ENCODE measurements at places on chromosomes 3 and 15.

- DNase-seq: no peak
Measured at GRCh38 chr15:41495736-41496599, 2.3 kb downstream of the ITPKA start.

DNA sequence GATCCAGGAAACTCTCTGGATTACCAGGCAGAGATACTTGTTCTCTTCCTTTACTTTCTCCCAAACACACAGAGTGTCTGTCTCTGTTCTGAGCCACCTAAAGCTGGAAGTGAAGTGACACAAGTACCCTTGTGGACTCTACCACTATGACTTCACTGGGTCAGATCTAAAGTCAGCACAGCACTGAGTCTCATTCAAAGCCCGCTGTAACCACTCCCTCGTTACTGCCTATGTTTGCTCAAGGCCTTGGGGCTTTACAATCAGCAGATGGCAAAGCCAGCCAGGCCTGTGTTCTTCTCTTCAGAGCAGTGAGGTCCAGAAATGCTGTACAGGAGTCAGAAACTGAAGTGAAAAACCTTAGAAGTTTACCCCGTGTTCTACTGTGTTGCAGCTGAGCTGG lies 588.3 kb upstream of the SEMA6D start:
- no peak for DNase-seq

- no peak for DNase-seq
Measured at GRCh38 chr3:102936511-102937045, 501.8 kb downstream of the ZPLD1 start.

DNA sequence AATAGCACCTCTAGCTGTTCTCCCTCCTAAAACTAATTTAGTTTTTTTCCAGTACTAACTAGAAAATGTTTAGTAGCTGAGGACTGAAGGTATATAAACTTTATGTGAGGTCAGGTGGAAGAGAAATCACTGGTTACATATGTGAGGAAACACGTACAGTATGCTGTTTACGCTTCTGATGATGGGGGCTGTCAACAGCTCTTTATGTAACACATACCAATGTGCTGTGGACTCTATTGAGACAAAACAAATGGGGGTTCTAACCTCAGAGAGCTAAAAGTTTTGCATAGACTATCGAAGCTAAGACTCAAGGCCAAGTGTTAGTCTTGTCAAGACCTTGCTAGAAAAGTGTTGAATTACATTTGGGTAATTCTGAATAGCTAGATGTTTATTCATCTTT lies 107.5 kb downstream of the SYNPR start:
- no peak for DNase-seq

DNA sequence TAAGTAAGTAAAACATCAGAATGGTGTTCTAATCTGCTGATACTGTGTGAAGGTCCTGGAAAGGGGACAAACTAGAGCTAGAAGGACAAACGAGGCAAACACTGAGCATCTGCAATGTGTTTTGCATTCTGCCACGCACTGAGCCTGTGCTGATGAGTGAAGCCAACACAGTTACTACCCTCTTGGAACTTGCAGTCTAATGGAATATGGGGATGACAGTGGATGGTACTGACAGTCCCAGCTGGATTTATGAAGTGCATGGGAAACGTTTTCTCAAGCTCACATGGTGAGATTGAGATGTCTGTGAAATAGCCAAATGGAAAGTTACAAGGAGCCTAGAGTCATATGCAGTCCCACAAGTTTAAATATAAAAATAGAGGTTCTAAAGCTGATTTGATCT lies 86.6 kb downstream of the FOXB1 start:
- no peak for DNase-seq

DNA sequence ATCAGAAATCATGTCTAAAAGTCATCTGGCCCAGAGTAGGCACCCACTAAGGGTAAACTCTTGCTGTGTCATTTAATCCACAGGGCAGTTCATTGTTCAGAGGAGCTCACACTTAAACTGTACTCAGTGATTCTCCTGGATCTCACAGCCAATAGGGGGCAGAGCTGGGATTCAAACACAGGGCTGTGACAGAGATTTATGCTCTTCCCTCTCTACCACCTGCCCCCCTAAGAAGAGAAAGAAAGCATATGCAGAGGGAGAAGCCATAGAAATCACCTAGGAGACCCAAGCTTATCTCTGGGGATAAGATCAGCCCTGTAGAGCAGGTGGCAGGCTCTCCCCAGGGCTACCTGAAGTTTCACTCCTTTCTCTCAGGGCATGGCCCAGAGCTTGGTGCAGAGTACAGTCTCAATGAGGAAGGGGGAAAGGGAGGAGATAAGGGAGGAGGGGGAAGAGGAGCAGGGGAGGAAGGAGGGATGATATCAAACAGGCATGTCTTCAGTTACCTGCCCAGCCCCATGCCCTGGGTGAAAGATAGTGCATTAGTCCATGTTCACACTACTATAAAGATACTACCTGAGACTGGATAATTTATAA lies 51.8 kb upstream of the ADPGK start:
- DNase-seq: no peak

DNA sequence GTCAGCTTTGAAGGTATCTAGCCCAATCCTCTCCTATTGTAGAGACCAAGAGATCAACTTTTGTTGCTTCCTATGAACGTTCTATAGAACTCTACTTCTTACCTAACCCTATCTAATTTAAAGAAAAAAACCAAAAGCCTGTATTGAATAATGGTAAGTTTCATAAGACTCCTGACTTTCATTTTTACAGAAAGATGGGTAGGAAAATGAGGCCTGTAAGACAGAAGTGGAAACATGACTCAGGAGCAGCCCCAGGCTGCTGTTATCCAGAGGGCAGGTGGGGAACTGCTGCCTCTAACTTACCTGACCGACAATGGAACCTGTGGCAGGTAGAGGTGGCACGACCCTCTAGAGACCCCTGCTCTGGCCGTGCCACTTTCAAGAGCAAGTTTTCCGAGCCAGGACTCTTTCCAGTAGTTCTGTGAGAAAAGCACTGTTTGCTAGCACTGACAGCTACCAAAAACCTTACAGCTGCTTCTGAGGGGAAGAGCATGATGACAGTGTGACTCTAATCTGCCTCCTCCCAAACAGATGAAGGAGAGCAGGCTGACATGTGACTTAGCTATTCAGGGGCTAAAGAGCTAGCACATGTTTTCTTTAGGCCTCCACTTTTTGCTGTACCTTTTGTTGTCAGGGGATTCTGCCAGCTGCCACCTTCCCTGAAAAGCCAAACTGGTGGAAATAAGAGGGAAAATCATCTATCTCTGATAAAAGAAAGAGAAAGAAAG lies 17.5 kb downstream of the POPDC2 start:
- DNase-seq: no peak

DNA sequence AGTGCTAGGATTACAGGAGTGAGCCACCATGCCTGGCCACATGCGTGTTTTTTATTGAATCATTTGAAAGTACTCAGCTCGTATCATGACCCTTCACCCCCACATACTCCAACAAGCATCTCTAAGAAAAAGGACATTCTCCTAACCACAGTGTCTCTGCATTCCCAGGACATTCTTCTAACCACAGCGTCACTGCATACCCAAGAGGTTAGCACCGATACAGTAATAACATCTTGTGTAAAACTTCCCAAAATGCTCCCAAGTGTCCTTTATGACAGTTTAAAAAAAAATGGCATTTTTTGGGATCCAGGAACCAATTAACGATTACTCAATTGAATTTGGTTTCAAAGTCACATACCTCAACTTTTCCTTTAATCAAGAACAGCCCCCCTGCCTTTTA lies 39.6 kb downstream of the FLNB start:
- DNase-seq: no peak

DNA sequence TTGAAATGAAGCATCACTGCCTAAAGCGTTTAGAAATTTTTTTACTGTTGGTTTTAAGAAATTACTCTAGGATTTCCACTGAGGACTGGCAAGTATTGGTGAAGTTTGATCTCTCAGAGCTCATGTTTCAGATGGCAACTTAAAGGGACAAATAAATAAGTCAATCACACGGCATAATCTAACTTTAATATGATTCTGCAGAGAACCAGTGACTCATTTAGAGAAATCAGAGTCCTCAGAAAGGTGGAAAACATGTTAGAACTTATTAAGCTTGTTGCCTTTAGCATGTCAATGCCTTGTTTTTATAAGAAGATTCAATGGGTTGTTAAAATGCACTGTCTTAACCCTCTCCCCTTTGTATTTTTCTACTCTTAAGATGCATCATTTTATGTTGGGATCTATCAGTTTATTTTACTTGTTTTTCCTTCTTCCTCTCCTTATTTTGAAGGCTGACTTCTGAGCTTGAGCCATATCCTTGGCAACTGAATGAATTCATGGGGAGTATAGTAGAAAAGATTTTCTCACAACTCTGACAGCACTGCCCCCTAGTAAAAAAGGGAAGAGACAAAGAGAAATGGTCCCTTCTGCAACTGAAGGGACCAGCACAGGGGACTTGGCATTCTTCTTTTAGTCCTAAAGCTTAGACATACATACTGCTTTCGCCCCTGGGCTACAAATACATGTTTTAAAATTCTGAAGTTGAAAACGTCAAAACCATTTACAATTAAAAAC lies 431.2 kb downstream of the LPP start:
- DNase-seq: no peak

DNA sequence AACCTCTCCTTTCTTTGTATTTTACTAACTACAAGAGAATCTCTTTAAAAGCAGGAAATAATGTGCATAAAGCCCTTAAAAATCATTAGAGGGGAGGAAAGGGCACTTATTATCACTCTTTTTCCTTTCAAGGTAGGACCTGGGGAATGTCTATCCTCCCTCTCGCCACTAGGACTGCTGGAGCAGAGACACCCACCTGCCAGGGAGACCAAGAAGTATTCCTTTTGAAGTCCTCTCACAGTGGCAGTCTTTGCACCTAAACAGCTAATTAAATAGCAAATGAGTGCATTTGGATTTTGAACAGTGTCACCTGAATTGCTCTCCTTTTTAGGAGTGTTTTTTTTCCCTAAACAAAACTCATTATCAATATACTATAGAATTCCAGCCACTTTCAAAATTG lies 874.1 kb downstream of the ZPLD1 start:
- no peak for DNase-seq

GRCh38 chr3:99781761-99782160 lies 35.9 kb upstream of the CMSS1 start:
- no peak for DNase-seq

DNA sequence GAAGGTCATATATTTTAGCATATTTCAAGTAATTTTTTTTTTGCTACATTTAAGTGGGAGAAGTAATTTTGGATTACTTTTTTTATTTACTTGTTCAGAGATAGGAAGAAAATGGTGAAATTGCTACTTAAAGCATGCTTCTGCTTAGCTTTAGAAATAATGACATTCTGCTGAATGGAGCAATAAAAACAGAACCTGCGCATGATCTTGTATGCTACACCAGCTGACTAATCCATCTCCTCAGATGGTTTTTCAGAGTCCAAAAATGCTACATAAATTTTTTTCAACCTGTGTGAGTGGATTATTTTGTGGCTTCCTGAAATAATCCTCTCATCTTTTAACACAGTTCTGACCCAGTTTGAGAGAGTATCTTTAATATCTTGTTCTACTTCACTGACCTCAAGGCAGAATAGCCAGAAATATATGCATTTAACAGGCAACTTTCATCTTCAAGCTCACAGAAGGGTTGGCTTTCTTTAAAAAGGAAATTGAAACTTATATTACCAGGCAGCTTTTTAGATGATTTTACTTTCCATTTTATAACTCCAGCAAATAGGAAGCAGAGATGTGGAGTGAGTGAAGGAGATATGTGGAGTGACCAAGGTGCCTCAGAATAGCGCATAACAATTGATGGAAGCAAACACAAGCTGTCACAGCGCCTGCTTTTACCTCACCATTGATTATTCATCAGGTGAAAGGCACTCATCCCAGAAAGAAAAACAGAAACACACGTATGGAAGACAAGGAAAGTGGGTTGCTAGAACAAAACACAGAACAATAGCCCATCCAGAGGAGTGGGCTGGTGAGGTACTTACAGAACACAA lies 136.6 kb downstream of the TGFBR2 start:
- DNase-seq: no peak

GRCh38 chr3:42735615-42736014 lies 33.0 kb upstream of the HHATL start:
- no peak for DNase-seq

- DNase-seq: no peak
Measured at GRCh38 chr3:158727206-158728060, 4.8 kb downstream of the RARRES1 start.

- no peak for DNase-seq
Measured at GRCh38 chr3:37770938-37771918, 90.5 kb upstream of the CTDSPL start.

GRCh38 chr3:43537225-43537624 lies 84.6 kb downstream of the ANO10 start:
- DNase-seq: no peak

GRCh38 chr15:38631119-38632075 lies 66.8 kb upstream of the RASGRP1 start:
- DNase-seq: no peak

- DNase-seq: no peak
Measured at GRCh38 chr15:71511796-71512681, 298.3 kb upstream of the NR2E3 start.

DNA sequence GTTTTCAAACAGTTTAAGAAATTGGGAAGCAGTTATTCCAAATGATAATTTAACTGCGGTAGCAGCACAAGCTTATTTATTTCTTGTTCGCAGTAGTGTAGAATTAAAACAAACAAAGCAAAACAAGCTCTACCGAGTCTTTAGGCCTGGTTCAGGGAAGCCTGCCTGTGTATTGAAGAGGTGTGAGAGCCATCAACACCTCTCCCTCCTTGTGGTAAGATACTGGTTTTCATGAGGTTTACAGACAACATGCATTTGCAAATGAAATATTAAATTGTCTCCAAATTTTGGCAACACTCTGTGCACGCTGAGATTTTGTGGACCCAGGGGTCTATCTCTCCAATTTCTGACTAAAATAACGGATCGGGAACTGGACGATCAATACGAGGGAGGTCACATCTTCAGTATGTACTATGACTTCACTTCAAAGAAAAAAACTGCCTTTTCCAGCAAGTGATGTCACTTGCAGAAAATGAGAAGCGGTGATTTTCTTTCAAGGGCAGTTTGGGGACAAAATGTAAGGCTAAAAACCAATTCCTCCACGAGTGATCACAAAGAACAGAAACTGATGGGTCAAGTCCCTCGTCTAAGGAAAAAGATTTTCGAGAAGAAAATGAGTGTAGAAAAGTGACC lies 721 bp downstream of the ATR start:
- DNase-seq: no peak

DNA sequence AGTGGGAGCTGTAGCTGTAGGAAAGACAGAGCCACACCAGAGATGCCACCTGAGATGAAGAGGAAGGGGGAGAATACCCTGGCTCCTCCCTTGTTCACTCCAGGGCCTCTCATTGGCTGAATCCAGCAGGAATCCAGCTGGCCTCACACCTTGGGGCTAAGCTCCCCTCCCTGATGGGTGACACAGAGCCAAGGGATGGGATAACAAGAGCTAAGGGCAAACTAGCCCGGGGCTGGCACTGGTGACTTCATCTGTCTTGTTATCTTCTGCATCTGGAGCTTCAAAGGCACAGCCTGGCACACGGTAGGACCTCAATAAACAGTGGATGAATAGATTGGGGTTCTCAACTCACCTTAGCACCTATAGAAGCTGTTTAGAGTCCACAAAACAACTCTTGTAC lies 13.8 kb upstream of the GATA2 start:
- DNase-seq: no peak

Data from dorsolateral prefrontal cortex (tissue), 122 donors.